ENCODE measurements at places on chromosomes 5 and 9. TPM values are rescaled to one million over a fixed set of nuclear protein-coding genes. Genes with fewer than 3 reads are reported as not detected.
A peak's percentile ranks its signal among the peaks of the same experiment; 100 is the strongest.

GRCh38 chr5:139482050-139482889 is at the start of gene STING1:
STING1 (minus strand) TSS chr5:139482758; CDS start chr5:139481704, 1,054 bp downstream.
- peak; percentile 49 for DNase-seq

- DNase-seq, result no peak
Measured at GRCh38 chr9:120579139-120580050, 572 bp downstream of the CDK5RAP2 start.

DNA sequence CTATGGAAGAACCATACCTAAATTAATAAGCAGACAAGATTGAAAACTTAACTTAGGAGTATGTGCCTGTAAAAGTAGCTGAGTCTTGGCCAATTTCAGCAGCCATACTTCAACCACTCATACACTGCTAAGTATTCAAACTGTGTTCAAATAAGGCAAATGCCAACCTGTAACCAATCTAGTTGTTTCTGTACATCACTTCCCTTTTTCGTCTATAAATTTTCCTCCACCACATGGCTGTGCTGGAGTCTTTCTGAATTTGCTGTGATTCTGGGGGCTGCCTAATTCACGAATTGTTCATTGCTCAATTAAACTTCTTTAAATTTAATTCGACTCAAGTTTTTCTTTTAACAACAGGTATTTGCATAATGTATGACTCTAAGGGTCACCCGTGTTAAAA is 184.4 kb downstream of the PLK2 start:
- DNase-seq, result no peak

GRCh38 chr5:110880413-110880812 is 141.6 kb downstream of the SLC25A46 start:
- no peak for DNase-seq

GRCh38 chr5:140926443-140927227 is 536 bp downstream of the PCDHAC1 start:
- DNase-seq, result peak; percentile 44

DNA sequence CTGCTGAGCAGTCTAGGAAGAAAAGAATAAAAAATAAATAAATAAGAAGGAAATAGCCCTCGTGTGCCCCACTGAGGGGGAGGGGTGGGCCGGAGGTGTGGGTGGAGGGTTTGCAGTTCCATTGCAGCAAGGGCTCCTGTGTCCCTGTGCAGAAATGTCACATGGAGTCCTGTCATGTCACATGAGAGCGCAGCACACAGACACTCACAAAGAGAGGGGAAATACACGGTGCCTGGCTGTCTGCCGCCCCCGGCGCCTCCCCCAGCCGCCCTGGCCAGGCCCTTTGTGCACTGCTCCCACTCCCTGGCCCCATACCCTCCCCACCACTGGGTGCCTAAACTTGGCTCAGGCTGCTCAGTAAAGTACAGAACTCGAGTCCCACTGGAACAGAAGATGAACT is 55.6 kb upstream of the SPTLC1 start:
- no peak for DNase-seq

GRCh38 chr5:132962429-132963021 is 909 bp downstream of the AFF4 start:
- peak; percentile 37 for DNase-seq

DNA sequence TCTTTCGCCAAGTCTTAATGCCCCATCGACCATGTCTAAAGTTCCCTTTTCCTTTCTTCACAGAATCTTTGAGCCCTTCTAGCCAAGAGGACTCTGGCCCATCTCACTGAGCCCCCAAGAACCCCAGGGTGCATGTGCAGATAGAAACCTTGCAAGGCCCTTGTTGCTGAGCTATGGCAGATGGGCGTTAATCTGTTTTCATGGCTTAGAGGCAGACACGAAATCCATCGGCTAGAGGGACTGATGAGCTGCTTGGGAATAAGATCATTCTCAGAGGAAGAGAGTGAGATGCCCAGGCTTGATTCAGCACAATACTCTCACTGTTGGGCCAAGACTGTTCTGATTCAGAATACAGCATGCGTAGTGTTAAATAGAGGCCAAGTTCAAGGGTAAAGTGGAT is 262.5 kb upstream of the C9orf72 start:
- DNase-seq, result no peak

DNA sequence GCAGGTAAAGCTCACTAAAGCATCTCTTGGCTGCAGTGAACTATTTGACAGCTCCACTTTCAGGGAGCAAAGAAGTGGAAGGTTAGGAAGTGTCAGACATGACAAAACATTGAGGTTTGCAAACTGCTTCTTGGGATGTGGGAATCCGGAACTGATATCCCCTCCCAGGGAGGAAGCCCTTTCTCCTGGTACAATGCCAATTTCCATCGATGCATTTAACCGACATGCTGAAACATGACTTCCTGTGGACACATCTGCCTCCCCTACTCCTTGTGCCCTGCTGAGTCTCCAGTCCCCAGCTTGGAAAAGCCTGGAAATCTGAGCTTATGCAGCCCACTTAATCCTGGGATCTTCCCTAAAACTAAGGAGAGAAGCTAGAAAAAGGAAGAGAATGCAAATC is 323.1 kb upstream of the DAP start:
- no peak for DNase-seq

- DNase-seq, result no peak
Measured at GRCh38 chr5:171416160-171417049, 3.0 kb upstream of the FGF18 start.

DNA sequence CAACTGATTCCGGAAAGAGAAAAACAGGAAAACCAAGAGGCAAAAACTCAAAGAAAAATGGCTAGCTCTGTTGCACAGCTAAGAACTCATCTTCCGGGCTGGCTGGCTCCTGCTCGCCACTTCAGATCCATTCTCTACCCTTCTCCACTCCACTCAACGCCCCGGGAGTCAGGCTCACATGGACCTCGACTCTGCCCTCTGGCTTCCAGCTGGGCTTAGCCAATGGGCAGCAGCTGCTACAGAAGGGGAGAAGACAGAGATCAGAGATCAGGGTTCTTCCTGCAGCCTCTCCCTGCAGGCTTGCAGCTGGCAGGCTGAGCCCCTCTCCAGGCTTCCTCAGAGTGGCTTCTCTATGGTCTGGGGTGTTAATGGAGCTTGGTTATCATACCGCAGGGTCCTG is 187.5 kb downstream of the MED10 start:
- DNase-seq, result no peak

DNA sequence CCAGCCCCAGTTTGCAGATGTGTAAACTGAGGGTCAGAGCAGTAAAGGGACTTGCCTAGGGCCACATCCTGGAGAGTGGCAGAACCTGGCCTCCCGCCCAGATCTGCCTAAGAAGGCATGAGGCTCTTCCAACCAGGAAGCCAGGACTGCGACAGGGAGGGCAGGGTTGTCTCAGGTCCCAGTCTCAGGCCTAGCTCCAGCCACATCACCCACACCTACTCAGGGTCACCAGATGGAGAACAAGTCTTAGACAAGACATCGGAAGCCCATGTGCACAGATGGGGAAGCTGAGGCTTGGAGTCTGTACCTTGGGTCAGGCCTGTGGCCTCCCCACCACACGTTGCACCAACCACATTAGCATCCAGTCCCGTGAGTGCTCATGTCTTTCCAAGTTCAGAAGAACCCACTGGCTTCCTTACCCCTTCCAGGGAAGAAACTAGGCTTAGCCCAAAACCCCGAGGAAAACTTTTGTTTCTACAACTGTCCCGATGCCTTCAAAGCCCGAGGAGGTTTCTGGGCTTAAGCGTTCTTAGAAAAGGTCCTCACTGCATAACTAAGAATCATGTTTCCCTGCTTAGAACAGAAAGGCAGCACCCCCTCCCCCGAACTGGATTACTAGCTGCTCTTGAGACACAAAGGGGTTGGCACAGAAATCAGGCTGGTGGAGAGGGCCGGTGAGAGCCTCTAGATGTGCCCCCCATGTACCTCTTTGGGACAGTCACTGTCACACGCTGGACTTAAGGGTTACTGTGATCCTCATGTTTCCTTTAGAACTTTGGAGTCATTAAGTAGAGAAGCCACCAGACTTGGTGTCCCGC is 2.2 kb downstream of the FAM78A start:
- no peak for DNase-seq

DNA sequence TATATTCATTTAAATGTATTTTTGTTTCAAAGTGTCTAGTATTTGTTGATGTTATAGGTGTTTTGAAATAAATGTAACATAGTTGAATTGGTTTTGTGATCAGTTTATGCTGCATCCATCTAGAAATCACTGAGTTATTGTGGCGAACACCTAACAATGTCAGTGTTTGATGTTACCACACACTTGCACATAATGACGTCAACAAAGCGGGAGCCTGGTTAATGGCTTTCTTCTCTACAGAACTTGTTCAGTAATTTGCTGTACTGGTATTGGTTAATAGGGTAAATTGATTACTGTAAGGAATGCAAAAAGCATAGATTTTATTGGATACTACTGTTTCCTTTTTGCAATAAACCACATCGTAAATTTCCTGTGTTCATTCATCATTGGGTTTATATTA is 133.0 kb downstream of the ATG10 start:
- no peak for DNase-seq

DNA sequence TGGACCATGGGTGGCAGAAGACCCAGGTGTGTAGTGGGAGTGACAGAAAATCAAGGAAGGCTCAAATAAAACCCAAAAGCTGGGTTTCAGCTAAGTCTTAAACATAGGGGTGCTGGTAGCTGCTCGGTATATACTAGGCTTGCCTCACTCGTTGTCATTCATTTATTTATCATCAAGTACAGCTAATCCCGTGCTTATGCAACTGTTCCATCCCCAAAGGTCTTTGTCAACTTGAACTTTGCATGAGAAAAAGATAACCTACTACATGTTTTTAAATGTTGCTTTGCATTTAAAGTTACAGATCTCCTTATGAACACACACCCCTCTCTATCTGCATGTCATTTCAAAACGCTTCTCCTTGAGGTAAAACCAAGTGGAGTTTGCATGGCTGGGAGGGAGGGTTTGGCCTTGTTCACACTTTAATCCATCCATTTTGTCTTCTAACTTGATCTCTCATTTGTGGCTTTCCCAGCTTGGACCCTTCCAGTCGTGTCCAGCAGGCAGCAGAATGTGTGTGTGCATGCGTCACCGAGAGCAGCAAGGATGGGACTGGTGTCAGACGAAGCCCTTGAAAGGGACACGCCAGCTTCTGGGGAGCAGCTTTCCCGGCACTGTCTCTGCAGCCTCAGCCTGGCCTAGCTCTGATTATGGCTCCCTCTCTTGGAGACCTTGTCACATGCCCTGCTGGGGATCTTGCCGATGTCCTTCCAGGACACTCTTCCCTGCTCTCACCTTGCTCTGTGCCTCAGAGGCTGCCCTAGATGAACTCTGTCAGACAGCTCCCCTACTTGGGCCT is 133.5 kb downstream of the GADD45G start:
- DNase-seq, result no peak

DNA sequence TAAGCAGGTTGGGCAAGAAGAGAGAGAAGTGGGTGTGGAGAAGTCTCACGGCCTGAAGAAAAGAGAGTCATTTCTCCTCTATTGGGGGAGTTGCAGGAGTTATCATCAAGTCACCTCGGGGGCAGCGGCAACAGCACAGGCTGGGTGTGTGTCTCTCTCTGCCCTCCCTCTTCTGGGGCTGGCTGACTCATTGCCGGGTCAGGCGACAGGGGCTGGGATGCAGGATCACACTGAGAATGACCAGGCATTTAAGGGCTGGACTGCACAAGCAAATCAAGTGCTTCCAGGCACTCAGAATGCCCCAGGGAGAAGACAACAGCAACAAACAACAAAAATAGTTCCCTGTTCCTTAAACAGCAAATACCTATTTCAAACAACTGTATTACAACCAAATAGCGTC is 6.3 kb upstream of the EQTN start:
- DNase-seq, result no peak

DNA sequence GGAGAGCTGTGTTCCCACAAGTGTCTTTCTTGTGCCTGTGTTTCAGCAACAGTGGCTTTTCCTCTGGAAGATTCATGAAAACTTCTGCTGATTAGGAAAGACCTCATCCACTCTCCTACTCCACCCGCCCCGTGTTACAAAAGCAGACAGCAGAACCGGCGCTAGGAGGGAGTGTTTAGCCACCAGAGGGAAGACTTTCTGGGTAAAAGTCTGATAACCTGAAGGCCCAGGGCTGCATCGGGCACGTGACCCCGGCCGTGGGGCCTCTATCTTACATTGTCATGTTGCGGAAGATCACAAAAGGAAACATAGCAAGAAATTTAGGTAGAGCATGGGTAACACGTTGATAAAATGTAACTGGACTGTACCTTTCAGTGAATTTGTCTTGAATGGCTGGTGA is 32.0 kb upstream of the DMRT2 start:
- DNase-seq, result no peak

GRCh38 chr9:35944173-35944572 is 13.8 kb downstream of the OR2S2 start:
- DNase-seq, result no peak

- DNase-seq, result no peak
Measured at GRCh38 chr5:45162974-45163373, 354.2 kb downstream of the MRPS30 start.

- DNase-seq, result no peak
Measured at GRCh38 chr5:135360278-135361274, 38.5 kb downstream of the MACROH2A1 start.

- DNase-seq, result no peak
Measured at GRCh38 chr9:133188006-133188842, 20.8 kb downstream of the OBP2B start.

PCDHGA10 gene
- total RNA-seq, result 2.0 TPM

CCL28 gene
- total RNA-seq, result 1.0 TPM

ZDHHC11 gene
- 0.93 TPM for total RNA-seq

FBXW2 gene
- total RNA-seq, result 28.2 TPM

FSD1L gene
- 3.6 TPM for total RNA-seq

SLC45A2 gene
- 1.3 TPM for total RNA-seq

SLC34A3 gene
- total RNA-seq, result not detected

MUSK gene
- total RNA-seq, result 0.05 TPM

Data from liver (tissue), 10 donors.